ENCODE measurements at places on chromosomes 2 and 18.

DNA sequence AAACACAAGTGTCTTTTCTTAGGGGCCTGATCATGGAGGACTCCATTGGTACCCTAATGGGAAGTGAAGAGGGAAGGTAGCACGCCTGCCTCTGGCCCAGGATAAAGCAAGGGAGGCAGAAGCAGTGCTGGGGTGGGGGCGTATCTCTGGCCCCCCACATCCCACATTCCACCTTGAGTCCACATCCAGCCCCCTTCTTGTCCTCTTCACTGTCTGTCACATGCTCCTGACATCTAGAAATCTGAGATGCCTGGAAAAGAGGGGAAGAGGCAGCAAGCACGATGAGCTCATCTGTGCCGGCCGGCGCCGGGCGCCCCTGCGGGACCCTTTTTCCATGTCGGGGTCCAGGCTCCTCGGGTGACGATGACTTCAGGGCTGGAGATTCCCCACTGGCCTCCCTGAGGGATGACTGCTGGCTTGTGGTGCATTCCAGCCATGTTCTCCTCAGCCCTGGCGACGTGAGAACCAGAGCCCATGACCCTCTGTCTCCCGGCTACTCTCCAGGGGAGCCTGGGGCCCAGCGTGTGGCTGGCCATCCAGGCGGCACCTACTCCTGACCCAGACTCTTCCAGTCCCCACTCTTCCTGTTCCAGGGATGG, 277.5 kb downstream of the DYSF start:
- DNase-seq = no peak

DNA sequence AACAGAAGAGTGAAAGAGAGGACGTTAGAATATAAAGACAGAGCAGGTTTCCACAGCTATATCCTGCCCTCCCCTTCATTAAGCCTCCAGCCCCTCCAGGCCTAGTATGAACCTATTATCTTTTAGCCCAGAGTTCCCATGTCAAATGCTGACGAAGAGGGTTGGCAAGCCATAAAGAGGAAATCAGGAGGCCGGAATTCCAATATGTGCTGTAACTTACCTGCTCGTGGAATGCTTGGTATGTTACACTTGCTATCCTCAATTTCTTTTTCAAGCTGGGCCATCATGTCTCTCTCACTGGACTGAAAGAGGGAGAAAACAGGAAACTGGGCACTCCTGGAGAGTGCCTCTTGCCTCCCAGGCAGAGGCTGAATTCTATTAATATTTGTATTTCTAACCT, 264.1 kb downstream of the TRIB2 start:
- DNase-seq = no peak

DNA sequence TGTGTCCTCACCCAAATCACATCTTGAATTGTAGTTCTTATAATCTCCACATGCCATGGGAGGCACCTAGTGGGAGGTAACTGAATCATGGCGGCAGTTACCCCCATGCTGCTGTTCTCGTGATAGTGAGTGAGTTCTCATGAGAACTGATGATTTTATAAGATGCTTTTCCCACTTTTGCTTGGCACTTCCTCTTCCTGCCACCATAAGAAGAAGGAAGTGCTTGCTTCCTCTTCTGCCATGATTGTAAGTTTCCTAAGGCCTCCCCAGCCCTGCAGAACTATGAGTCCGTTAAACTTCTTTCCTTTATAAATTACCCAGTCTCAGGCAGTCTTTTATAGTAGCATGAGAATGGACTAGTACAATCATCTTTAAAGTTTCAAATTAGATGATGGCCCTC, 902.4 kb upstream of the PIK3C3 start:
- no peak for DNase-seq

DNA sequence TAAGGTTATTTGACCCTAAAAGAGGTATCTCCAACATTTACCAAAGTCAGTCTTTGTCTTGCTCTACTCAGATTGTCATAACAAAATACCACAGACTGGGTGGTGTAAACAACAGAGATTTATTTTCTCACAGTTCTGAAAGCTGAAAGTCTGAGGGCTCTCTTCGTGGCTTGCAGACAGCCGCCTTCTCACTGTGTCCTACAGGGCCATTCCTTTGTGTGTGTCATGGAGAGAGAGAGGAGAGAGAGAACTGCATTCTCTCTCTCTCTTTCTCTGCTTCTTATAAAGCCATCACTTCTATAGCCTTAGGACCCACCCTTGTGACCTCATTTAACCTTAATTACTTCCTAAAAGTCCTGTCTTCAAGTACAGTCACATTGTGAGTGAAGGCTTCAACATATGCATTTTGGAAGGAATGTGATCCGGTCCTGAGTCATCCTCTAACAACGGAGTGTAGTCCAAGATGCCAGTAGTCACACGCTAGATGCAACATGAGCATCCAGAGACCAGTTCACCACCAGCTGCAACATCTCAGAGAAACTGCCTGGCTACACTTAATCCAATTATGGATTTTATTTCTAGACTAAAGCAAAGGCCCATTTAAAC, 130.2 kb downstream of the CD226 start:
- no peak for DNase-seq

GRCh38 chr2:124289615-124290014, 264.5 kb downstream of the CNTNAP5 start:
- DNase-seq = no peak

DNA sequence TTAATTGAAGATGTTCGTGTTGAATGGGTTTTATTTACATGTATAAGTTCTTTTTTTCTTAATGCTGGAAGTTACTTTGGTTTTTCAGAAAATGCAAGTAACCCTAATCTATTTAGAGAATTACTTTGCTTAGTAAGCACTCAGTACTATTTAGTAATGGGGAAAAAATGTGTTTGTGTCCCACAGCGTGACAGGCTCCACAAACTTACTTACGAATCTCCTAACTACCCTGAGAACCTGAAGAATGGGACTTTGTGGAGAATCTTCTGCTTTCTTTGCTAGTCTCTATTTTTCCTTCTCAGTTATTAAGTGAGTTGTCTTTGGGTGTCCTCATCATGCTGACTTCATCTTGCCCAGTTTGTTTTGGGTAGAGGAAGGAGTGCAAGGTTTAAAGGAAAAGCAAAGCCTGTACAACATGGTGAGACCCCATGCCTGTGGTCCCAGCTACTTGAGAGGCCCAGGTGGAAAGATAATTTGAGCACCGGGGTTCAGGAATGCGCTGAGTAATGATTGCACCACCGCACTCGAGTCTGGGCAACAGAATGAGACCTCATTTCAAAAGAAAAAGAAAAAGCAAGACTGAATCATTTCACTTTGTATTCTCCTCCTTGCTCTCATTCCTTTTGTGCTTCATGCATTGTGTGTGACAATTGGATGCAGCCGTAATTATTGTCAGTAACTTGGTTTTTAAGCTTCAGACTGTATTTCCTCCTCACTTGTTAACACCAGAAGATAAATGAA, 10.2 kb downstream of the NEDD4L start:
- no peak for DNase-seq

- no peak for DNase-seq
These were observed 33.6 kb downstream of the GCG start for GRCh38 chr2:162118166-162119031.

GRCh38 chr2:178286636-178287035, 92.3 kb downstream of the OSBPL6 start:
- no peak for DNase-seq

GRCh38 chr18:76265497-76266235, 229.4 kb downstream of the ZNF516 start:
- DNase-seq = no peak

- DNase-seq = no peak
These were observed 190.5 kb upstream of the STON1 start for GRCh38 chr2:48339451-48339850.

DNA sequence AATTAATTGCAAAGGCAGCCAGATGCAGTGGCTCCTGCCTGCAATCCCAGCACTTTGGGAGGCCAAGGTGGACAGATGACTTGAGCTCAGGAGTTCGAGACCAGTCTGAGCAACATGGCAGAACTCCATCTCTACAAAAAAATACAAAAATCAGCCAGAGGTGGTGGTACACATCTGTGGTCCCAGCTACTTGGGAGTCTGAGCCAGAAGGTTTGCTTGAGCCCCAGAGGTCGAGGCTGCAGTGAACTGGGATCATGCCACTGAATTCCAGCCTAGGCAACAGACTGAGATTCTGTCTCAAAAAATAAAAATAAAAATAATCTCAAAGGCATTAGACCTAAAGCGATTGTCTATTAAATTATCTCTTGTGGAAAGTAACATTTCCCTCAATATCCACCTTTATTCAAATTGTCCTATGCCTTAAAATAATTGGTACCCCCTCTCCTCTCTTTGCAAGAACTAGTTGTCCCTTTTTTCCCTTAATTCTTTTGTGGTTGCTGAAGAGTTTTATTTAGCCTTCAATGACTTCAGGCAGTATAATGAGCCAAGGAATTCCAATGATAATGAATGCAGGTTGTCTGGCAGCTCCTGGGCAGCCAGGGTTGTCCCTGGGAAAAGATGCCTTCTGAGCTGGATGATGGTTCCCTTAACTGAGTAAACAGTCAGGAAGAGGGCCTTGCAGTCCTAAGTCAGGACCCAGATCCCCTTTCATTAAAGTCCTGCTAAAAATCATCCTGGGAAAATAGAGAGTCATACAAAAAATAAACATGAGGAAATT, 32.2 kb downstream of the GPR75 start:
- no peak for DNase-seq

DNA sequence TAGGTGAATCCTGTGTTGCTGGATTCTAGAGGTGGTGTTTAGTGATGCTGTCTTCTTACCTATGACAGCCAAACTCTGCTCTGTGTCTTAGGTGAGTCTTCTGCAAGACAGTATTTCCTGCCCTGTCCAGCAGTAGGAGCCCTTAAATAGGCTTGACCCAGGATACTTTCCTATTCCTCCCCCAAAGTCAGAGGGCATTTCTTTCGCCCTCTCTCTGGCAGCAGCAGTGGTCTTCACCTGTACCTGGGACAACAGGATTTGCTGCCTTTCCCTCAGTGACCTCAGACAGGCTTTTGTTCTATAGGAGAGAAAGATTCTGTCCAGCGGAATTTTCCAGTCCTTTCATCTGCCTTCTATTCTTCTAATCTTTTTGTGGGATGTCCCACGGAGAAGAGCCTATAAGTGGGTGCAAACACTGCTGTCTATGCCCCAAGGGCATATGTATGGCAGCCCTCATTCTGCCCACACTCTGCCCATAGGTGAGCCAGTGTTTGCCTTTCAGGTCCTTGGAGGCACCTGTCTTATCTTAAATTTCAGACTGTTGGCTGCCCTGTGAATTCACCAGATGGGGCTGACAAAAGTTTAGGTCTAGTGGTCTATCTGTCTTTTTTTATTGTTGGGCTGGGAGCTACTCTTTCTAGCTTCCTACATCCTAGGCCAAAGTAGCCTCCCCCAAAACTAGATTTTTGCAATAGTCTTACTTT, 177.3 kb upstream of the SPOPL start:
- DNase-seq = no peak

GRCh38 chr2:25546852-25547251, 126.5 kb downstream of the DTNB start:
- no peak for DNase-seq

GRCh38 chr2:237591141-237591881, 777 bp upstream of the RAB17 start:
- no peak for DNase-seq

GRCh38 chr2:63131196-63131595, 80.6 kb downstream of the OTX1 start:
- DNase-seq = no peak

GRCh38 chr2:55862246-55862645, 61.3 kb downstream of the EFEMP1 start:
- no peak for DNase-seq

GRCh38 chr2:150298571-150299305, 188.7 kb downstream of the RND3 start:
- no peak for DNase-seq

- no peak for DNase-seq
These were observed 30.4 kb downstream of the TMEM178A start for GRCh38 chr2:39696101-39696553.

DNA sequence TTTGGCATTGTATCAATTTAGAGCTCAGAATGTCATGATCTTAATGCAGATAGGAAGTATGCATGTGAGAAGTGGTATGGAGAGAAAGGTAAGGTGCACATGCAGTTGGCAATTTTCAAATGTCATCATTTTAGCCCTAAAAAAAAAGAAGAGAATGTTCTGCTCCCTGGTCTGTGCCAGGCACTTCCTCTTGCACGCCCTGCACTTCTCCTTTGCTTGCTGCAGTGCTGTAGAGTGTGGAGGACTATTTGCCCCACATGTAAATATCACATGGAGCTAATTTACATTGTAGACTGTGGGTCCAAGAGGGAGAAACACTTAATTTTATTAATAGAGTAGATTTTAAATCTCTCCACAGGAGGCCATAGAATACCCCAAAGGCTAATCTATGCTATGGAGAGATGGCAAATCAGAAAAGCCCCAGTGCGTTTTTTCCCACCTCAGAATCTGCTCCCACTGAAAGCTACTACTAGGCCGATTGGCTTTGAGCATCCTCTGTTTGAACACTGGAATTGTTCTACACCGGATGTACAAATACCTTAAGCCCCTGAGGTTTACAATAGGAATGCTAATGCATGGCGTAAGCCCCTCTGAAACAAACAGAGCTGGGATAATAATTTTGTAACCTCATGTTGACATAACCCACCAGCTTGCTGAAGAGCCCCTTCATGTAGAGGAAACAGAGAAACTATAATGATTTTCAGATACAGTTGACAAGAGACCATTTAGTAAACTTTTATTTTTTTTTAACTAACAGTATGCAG, 137.2 kb upstream of the KLHL14 start:
- no peak for DNase-seq

DNA sequence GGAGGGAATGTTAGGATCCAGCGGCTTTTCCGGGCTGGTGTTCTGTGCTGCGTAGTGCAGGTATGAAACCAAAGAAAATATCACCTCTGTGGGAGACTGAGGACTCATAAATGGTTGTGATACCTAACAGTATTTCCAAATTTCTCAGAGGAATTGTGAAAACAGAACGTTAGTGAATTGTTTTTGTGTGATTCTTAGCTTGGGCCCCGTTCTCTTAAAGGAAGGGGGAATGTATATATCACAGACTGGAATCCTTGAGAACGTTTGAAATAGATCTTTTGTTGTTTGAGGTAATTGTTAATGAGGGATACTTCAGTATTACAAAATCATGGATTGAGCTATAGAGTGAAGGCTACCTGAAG, 834 bp downstream of the ZNF638 start:
- DNase-seq = no peak

DNA sequence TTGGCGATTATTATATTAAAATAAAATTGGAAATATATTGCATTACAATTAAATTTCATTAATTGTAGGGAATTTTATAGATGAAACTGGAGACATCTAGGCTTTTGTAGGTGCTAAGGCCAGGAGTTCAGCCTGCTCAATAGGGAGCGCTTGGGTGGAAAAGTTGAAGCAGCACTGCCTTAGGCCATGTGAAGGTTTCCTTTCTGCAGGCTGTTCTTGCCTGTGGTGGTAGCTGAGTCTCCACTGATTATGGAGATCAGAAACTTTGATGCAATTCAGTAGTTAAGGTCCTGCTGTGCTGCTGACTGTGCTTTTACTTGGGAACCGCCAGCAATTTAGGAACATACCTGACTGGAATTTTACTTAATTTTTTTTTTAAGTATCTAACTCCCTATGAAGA, 179.9 kb upstream of the BOD1L2 start:
- no peak for DNase-seq

DNA sequence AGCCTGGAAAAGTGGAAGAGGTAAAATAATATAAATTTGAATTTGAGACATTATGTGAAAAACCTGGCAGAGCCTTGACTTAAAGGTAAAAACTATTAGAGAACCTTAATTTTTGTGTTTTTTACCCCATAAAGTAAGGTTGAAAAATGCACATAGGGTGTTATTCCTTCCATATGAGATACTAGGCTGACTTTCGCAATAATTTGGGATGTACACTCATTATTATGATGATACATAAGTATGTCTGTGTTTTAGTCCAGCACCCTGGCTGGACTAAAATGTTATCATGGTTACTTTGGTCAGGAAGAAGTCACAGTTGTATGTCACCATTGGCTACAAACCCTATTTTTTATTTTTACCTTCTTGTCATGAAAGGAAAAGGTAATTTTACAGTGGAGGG, 19.8 kb downstream of the NEMP2 start:
- no peak for DNase-seq

All from activated CD4-positive, alpha-beta T cell treated with anti-CD3 and anti-CD28 coated beads, Interleukin-2, amount 50 U/mL, for 24 hours (primary cell).